Natural killer cell (primary cell): ENCODE measurements at places on chromosomes 7 and 10. TPM values are rescaled to one million over a fixed set of nuclear protein-coding genes. Genes with fewer than 3 reads are reported as not detected.

DNA sequence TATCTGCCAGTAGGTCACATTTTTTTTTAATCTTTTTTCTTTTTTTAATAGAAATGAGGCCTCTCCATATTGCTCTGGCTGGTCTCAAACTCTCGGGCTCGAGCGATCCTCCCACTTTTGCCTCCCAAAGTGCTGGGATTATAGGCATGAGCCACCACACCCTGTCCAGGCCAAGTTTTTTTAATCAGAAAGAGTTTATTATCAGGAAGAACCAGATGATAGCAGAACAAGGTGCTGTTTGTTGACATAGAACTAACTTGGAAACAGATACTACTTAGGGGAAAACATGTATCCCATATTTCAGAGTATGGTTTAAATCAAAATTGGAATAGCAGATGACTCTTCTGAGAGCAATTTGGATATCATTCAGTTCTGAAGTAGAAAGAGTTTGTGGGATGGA, 118.6 kb downstream of the NRF1 start:
- H3K4me1 ChIP-seq: no peaks in the 10 kb centered on the region
- no peak overlapping the region for H3K4me3 ChIP-seq
- H3K27ac ChIP-seq: no peak overlapping the region
- no peak for DNase-seq
- H3K36me3 ChIP-seq: peaks cover 66% of the 10 kb centered on the region

DNA sequence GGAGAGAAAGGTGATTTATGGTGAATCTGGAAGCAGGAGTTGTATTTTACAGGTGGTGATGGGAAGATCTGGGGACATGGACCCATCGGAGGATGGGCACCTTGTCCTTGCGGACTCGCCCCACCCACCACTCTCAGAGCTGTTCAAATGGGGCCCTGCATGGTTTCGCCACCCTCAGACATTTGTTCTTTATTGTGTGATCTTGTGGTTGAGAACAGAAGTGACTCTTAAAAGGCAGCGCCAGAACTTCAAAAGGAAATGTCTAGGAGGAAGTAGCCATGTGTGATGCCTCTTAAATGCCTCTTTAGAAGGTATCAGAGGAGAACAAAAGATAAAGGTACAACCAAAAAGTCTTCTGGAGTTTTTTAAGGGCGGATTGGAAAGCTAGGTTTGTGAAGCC, 205.7 kb downstream of the KIAA1217 start:
- no peak overlapping the region for H3K27ac ChIP-seq
- no peak overlapping the region for H3K4me3 ChIP-seq
- H3K4me1 ChIP-seq: peaks cover 6% of the 10 kb centered on the region
- DNase-seq: no peak
- no peaks in the 10 kb centered on the region for H3K36me3 ChIP-seq
- no peaks in the 10 kb centered on the region for H3K27me3 ChIP-seq

GRCh38 chr10:32050177-32050576, 6.0 kb downstream of the KIF5B start:
- H3K4me1 ChIP-seq: peaks cover 13% of the 10 kb centered on the region
- H3K4me3 ChIP-seq: no peak overlapping the region
- no peak overlapping the region for H3K27ac ChIP-seq
- no peak for DNase-seq

GRCh38 chr7:28166982-28167715, 13.4 kb downstream of the JAZF1 start:
- H3K36me3 ChIP-seq: peaks cover 12% of the 10 kb centered on the region
- H3K4me3 ChIP-seq: no peak overlapping the region
- peaks cover 7% of the 10 kb centered on the region for H3K4me1 ChIP-seq
- no peaks in the 10 kb centered on the region for H3K27me3 ChIP-seq

DNA sequence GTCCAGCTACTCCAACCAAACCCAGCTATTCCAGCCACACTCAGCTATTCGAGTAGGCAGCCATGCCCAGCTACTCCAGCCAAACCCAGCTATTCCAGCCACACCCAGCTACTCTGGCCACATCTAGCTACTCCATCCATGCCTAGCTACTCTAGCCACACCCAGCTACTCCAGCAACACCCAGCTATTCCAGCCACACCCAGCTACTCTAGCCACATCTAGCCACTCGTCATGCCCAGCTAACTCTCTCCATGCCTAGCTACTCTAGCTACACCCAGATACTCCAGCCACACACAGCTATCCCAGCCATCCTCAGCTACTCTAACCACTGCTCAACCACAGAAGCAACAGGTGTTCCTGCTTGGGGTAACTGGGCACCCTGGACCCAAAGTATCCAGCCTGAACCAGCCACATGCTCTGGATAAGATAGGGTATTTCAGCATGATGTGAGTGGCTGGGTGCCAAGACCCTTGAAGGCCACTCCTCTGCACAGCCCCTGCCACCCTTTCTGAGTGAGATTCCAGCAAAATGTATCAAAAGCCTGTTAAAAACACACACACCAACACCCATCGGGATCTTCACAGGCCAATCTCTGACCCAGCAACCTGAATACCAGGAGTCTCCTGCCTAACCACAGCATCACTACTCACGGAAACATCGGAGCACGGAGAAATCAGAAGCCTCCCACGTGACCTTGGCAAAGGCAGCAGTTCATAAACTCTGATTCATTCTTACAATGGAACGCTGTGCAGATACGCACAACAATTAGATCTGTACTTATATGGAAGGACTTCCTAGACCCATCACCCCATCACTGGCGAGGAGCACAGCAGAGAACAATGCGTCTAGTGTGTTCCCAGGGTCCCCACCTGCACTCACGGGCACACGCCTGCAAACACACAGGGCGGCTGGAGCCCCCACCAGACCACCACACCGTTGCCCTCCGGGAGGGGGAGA, 51.8 kb upstream of the DNAAF5 start:
- no peak overlapping the region for H3K4me3 ChIP-seq
- no peak for DNase-seq
- no peaks in the 10 kb centered on the region for H3K4me1 ChIP-seq
- no peaks in the 10 kb centered on the region for H3K27me3 ChIP-seq
- H3K27ac ChIP-seq: no peak overlapping the region

VPS26A gene
- 86.4 TPM for total RNA-seq

DNA sequence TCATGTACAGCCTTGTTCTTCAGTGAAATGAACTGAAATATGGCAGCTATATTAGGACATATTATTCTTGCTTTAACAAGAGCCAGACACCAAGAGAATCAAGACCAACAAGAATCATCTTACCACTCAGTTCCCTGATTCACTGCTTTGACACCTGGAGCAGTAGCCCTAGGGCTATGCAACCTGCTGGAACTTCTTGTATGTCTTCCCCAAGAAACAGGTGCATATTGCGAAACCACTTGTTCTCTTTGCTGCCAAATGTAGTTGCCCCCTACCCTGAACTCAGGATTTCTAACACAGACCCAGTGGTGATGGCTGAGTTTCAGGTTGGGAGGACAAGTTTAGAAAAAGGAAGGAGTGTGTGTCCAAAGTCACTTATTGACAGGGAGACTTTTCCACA, 46.1 kb downstream of the WIPF3 start:
- no peaks in the 10 kb centered on the region for H3K4me1 ChIP-seq
- no peak overlapping the region for H3K4me3 ChIP-seq
- H3K36me3 ChIP-seq: no peaks in the 10 kb centered on the region
- DNase-seq: no peak

DNA sequence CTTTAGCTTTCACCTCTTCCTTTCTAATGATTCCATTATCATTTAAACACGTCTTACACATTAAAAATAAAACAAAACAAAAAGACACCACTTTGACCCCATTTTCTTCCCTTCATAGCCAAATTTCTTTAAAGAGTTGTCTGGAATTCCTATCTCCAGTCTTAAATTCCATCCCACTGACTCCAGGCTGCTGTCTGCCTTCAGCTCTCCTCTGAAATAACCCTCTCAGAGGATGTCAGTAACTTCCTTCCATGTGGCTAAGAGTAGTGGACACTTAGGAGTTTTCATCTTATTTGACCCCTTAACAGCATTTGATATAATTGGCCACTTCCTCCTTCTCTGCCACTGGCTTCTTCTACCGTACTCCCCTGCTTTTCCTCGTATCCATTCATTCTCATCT, 69.6 kb upstream of the MKX start:
- H3K36me3 ChIP-seq: no peaks in the 10 kb centered on the region
- no peak overlapping the region for H3K27ac ChIP-seq
- H3K4me3 ChIP-seq: no peak overlapping the region
- no peaks in the 10 kb centered on the region for H3K4me1 ChIP-seq
- DNase-seq: no peak
- no peaks in the 10 kb centered on the region for H3K27me3 ChIP-seq

GRCh38 chr10:83666762-83667161, 472.5 kb upstream of the GHITM start:
- no peak overlapping the region for H3K27ac ChIP-seq
- no peaks in the 10 kb centered on the region for H3K4me1 ChIP-seq
- no peaks in the 10 kb centered on the region for H3K27me3 ChIP-seq
- no peak overlapping the region for H3K4me3 ChIP-seq
- no peaks in the 10 kb centered on the region for H3K36me3 ChIP-seq

DNA sequence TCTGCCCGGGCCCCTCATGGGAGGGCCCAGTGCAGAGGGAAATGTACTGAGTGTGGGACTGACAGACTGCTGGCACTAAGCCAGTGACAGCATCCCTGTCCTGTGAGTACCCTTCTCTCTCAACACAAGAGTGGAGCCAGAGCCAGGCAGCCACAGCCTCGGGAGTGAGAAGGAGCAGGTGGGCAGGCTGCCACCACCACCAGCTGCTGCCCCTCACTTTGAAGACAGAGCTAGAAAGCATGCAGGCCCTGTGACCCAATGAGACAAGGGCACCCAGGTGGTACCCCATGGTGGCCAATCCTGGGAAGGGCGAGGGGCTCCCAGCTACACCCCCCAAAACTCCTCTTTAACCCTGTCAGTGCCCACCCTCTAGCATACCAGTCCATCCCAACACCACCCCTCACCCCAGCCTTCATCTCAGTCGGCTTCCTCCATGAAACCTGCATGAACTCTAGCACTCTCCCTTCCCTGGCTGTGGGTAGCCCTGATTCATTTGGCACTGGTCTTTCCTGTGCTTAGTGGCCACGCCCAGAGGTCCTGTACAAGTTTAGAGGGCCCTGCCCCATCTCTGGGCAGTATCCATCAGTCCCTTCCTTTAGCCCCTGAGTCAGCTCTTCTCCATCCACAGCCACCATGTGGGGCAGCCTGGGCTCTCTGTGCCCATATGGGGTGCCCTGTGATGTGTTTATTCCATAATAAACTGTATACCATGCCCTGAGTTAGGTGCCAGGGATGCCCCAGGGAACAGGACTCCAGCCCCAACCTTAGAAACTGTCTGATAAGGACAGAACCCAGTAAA, 207.0 kb upstream of the ZMIZ1 start:
- H3K27ac ChIP-seq: no peak overlapping the region
- H3K27me3 ChIP-seq: no peaks in the 10 kb centered on the region
- no peak overlapping the region for H3K4me3 ChIP-seq
- no peaks in the 10 kb centered on the region for H3K36me3 ChIP-seq
- no peak for DNase-seq
- no peaks in the 10 kb centered on the region for H3K4me1 ChIP-seq

DNA sequence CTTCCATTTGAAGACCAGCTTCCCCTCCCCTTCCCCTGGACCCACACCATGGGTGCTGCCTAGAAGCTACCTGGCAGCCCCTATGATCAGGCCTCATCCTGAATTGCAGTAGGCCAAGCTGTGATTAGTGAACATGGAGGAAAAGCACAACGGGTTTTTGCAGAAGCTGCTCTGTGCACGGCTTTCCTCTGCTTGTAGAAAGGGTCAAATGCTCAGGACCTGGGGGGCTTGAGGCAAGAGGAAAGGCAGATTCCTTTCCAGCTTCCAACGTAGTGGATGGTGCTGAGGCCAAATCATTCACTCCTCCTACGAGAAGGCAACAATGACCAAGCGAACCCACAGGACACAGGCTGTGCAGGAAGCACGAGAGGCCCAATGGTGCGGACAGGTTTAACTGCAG, 410.3 kb upstream of the SHH start:
- DNase-seq: no peak
- H3K36me3 ChIP-seq: no peaks in the 10 kb centered on the region
- no peak overlapping the region for H3K27ac ChIP-seq
- no peaks in the 10 kb centered on the region for H3K4me1 ChIP-seq

GRCh38 chr10:8044908-8045725, 9.4 kb upstream of the GATA3 start:
- no peak overlapping the region for H3K4me3 ChIP-seq
- DNase-seq: peak; percentile 58
- no peak overlapping the region for H3K27ac ChIP-seq
- H3K4me1 ChIP-seq: peaks cover 77% of the 10 kb centered on the region
- no peaks in the 10 kb centered on the region for H3K36me3 ChIP-seq

DNA sequence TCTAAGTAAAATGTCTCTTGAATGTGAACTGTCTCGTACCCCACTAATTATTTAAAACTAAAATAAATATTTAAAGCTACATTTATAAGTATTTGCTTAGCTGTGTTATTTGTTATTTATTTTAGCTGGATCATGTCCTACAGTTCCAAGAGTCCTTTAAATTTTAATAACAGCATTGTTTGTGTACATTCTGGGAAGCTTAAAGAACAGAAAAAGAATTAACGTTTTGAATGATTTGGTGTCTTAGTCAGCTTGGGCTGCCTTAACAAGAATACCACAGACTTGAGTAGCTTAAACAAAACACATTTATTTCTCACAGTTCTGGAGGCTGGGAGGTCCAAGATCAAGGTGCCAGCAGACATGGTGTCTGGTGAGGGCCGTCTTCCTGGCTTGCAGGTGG, 107.4 kb downstream of the ITIH5 start:
- H3K4me3 ChIP-seq: no peak overlapping the region
- H3K4me1 ChIP-seq: no peaks in the 10 kb centered on the region
- H3K27ac ChIP-seq: no peak overlapping the region
- H3K27me3 ChIP-seq: no peaks in the 10 kb centered on the region

DNA sequence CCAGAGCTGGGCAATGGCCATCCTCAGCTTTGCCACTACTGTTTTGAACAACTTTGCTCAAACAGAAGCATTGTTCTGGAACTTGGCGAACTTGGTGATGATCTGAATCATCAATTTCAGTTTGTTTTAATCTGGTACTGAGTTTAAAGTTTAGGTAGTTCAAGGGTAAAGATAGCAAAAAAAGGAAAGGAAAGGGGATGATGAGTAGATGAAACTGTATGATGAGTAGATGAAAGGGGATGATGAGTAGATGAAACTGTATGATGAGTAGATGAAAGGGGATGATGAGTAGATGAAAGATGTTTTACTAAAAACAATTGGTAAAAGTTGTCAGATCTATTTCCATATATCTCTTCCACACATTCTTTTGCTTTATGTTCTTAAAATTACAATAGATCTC, 737.0 kb downstream of the LRMDA start:
- H3K27me3 ChIP-seq: no peaks in the 10 kb centered on the region
- no peak overlapping the region for H3K27ac ChIP-seq
- H3K36me3 ChIP-seq: no peaks in the 10 kb centered on the region

DNA sequence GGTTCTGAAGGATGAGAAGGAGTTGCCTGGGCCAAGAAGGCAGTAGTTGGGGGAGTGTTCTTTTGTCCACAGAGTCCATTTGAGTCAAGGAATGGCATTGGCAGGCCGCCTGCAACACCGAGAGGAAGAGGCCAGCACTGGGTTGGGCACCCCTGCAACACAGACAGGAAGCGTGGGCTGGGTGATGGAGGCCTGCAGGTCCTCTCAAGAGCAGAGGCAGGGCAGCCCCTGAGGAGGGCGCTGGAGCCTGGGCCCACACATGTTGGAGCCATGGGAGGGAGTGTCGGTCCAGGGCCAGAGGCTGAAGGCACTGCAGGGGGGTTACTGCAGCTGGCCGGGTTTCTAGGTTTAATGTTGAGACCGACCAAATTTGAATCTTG, 137.3 kb downstream of the PTPN20 start:
- no peaks in the 10 kb centered on the region for H3K27me3 ChIP-seq
- no peak overlapping the region for H3K4me3 ChIP-seq
- H3K27ac ChIP-seq: no peak overlapping the region
- peak; percentile 16 for DNase-seq
- H3K4me1 ChIP-seq: peaks cover 7% of the 10 kb centered on the region
